ENCODE measurements at places on chromosomes 12 and 14.

- no peak for DNase-seq
These were observed 28.5 kb downstream of the YARS2 start for GRCh38 chr12:32727237-32727636.

DNA sequence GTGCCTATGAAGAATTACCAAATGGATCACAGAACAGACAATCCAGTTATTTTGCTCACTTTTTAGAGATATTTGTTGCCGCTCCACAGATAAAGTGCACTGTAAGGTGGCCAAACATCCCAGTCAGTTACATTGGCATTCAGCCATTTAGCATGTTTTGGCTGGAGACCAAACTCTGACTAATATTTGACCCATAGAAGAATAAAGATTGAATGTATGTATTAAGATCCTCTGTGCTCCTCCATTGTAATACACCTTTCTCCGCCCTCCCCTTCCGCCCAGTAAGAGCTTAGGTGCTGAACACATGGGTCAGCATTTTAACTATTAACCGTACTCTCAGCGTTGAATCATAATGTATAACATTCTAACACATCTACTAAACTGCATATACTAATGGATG lies 163.4 kb downstream of the ANO6 start:
- DNase-seq = no peak

DNA sequence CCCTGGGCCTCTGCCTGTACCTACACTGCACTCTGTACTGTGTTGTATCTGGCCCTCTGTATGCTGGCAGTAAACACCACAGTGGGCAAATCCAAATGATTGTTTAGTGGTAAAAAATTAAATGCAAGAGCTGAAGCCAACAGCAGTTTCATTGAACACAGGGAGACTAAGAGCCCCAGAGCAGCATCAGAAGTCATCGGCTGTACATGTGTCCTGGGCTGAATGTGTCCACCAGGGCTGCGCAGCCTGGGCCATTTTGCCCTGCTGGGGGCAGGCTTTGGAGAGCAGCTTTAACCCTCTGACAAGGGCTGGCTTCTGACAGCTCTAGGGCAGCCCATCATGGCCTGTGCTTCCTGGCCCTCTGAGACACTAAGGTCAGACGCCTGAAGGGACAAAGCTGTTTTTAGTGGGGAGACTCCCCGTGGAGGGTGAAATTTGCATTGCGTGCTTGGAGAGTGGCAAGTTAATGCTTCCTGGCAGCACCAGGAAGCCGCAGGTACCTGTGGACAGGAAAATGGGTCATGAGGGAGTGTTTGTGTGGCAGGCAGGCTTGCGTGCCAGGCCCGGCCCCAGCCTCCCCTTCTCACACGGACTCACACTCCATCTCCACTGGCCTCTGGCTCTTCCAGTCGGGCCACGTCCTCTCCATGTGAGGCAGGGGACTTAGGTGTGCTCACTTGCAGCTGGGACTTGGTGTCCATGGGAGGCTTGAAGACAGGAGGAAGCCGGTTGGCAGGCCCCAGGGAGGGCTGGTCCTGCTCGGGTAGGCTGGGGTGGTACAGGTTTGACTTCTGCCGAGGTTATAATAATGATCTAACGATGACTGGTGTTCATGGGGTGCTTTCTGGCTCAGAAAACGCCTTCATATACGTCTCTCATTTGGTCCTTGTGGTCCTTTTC lies 150.1 kb downstream of the TSPAN9 start:
- DNase-seq = no peak

- no peak for DNase-seq
These were observed 767 bp upstream of the CRY1 start for GRCh38 chr12:107094183-107094448.

DNA sequence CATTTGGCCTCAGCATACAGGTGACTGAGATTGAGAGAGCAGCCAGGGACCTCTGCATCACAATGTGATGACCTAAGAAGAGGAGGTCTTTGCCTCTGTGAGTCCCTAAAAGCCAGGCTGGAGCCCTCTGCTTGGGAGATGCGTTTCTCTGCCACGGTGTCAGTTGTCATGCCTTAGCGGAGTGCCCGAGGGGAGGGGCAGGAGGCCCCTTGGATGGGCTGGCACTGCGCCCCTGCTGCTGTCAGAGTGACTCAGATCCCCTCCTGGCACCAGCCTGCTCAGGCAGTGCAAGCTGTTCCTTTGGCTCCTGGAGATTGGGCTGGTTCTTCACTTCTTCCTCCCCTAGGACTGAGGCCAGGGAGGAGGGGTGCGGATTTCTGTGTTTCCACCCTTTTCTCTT lies 64.9 kb upstream of the KCNA5 start:
- no peak for DNase-seq

DNA sequence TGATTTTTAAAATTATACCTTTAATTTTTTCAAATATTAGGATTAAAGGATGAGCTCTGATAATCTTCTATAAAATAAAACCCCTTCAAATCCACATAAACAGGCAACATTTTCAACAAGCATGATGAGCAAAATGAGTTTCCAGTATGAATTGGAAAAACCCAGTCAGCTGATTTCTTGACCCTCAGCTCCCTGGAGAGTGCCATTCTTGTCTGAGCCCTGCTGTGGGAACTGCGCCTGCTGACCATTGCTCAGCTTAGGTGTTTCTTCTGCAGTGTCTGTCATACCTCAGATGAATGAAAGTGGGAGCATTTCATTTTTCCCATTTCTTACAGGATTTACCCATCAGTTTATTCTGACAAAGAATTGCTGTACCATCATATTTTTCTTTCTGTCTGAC lies 27.6 kb downstream of the MAPKAPK5 start:
- no peak for DNase-seq
